ENCODE measurements at places on chromosomes 16 and 17.

DNA sequence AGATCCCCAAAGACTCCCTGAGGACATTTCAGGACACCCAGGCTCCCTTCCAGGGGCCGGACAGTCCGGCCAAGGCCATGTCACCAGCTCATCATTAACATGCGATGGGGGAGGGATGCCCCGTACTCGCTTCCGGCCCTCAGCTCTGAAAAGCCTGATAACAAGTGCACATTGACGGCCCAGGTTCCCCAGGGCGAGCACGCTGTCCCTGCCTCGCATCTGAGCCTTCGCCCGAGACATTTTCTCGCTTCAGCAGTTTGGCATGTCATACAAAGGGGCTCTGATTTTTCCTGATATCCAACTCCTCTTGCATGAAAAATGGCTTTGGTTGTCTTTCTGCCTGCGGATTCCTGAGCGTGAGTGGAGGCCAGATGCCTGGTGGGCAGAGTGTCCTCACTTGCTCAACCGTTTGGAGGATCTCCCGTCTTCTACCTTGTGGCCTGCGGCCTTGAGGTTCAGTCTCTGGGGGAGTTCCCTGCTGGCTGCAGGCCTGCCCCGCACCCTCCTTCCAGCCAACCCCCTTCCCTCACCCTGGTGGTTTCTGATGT, 14.1 kb downstream of the CACNG4 start:
- no peak for DNase-seq

DNA sequence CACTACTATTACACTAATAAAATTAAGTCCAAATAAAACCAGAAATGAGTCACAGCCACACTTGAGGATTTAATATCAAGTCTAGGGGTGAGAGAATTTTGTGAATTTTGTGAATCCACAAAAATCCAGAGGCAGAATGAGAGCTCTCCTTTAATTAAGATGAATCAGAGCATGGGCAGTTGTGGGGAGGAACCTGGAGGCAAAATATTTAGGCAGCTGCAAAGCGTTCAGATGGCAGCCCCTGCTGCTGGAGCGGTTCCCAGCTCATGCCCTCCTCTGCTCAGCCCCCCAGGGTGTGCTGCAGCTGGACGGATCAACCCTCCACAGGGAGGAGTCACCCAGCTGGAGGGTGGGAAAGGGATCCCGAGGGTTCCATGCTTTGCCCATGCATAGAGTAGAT, 43.4 kb upstream of the IRX6 start:
- no peak for DNase-seq

GRCh38 chr16:78763821-78764440, 664.5 kb downstream of the WWOX start:
- no peak for DNase-seq

DNA sequence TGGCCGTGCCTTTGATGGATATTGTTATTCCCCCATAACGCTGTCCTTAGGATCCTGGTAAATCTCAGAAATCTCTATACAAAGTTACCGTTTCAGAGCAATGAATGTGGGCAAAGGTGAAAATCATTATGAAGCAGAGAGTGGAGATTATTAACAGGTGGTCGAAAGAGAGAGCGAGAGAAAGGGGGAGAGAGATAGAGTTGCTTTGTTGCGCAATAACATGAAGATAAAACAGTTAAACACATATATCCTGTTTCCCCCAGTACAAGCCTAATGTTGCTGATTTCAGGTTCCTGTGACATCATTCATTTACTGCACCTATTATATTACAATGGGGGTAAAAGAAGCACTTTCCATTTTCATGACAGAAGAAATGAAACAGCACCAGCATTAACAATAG, 535.4 kb upstream of the RBFOX1 start:
- no peak for DNase-seq

GRCh38 chr17:56824503-56824902, 9.2 kb downstream of the C17orf67 start:
- DNase-seq = no peak

DNA sequence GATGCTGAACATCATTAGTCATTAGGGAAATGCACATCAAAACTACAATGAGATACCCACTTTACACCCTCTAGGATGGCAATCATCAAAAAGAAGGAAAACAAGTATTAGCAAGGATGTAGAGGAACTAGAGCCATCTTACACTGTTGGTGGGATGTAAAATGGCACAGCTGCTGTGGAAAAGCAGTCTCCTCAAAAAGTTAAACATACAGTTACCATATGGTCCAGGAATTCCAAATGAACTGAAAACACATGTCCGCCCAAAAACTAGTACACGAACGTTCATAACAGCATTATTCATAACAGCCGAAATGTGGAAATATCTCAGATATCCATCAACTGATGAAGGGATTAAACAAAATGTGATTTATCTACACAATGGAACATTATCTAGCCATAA, 7.0 kb downstream of the FBF1 start:
- DNase-seq = no peak

DNA sequence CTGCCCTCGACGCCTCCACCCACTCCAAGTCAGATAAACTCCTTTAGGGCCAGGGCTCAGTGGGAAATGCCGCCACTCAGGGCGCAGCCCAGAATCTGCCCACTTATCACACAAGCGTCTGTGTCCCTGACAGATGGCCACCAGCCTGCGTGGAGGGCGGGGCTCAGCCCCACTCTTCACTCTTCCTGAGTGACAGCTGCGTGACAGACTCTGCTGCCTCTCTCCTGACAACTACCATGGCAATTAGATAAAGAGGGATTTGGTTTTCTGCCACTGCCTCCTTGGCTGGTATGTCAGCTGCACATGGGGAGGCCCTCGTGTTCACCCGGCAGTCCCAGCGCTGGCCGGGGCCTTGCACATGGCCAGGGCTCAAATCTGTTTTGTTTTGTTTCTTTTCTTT, 96.2 kb downstream of the RTN4RL1 start:
- no peak for DNase-seq

DNA sequence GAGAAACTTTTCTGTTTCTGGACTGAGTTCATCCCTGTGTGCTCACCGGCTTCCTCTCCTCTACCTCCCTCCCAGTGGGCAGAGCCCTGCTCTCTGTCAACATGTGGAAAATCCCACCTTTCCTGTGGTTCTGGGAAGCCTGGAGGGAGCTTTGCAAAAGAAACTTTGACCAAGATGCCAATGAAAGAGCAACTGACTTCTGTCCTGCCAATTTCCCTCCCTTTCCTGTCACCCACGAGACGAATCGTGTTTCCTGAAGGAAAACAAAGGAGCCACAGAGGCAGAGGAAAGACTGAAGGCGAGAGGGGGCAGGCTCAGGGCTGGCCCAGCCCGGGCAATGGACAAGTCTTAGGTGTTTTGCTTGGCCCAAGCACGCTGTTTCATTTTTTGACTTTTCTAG, 82.8 kb downstream of the PLCG2 start:
- DNase-seq = no peak

DNA sequence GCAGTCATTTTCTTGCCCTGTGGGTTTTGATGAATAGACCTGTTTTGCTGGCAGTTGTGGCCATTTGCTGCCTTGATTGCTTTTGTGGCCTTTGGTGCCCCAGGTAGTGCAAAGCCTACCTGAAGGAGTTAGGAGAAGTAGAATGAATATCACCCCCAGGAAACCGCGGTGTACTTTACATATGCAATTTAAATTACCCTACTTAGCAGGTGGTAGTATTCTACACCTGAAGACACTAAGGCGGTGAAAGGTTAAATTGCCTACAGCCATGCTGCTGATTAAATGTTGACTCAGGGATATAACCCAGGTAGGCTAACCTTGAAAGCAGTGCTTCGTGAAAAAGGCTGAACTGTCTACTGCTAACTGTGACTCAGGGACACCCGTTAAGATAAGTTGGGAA, 27.2 kb upstream of the WWOX start:
- no peak for DNase-seq

GRCh38 chr16:11494029-11494428, 92.7 kb downstream of the LITAF start:
- no peak for DNase-seq

GRCh38 chr16:15610369-15610871, 32.5 kb downstream of the MARF1 start:
- DNase-seq = no peak

- DNase-seq = no peak
Measured at GRCh38 chr16:16100631-16101030, 122.7 kb downstream of the ABCC6 start.

DNA sequence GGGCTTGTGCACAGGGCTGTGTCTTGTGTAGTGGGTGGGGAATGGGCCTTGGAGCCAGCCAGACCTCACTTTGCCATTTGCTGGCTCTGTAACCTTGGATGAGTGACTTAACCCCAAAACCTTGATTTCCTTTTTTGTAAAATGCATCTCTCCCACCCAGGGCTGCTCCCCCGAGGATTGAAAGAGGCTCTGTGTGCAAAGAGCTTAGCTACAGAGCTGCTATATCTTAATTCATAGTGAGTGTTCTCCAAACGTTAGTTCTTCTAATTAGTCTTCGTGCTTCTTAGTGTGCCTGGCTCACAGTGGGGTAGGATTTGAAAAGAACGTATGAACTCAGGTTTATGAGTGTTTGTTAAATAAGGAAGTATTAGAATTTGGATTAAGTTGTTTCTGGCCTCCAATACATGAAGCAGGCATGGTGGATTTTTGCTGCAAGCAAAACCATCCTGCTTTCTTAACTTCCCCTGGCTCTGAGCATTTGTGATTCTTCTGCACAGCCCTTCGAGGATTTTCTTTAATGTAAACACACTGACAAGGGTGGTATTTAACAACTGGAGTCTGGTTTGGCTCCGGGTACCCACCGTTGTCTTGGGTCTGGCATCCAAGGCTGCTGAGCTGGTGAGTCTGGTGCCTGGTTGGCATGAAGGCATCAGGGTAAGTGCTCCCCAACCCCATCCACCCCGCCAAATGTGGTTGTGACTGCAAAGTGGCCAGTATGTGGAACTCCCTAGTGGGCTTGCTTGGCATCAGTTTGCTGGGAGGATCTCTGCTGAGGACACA, 29.7 kb downstream of the KSR1 start:
- DNase-seq = no peak

- no peak for DNase-seq
Measured at GRCh38 chr16:1626327-1626726, 14.2 kb downstream of the CRAMP1 start.

DNA sequence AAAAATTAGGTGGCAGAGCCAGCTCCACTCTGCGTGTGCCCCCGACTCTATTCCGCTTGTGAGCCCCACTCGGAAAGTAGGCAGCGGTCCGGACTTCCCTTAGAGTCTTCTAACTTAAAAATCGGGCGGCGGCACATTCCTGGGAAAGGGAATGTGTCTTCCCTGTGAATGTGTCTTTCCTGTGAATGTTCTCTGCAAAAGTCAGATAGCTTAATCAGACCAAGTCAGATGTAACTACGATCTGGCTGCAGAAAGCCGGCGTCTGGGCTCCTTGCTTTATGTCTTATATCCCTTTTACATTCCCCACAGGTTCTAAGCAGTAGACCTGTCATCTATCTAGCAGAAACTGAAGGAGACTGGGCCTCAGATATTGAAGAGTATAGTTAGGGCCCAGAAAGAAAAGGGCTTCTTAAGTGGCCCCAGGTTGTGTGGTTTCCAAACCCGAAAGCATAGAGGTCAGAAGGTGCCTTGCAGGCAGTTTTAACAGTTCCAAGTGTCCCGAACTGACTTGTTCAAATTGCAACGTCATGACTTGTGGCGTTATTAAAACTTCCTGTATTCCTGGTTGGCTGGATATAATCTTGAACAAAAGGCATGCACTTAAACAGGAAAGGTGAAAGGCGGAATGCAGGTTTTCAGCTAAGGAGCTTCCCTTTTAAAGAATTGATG, 601 bp downstream of the PHKB start:
- peak; percentile 42 for DNase-seq

- DNase-seq = no peak
Measured at GRCh38 chr16:65289022-65289421, 167.2 kb upstream of the CDH11 start.

GRCh38 chr16:59039066-59039720, 305.1 kb upstream of the GOT2 start:
- no peak for DNase-seq

GRCh38 chr17:14594690-14595089, 293.8 kb downstream of the HS3ST3B1 start:
- DNase-seq = no peak

- no peak for DNase-seq
Measured at GRCh38 chr16:29744541-29745101, 1.2 kb downstream of the C16orf54 start.

DNA sequence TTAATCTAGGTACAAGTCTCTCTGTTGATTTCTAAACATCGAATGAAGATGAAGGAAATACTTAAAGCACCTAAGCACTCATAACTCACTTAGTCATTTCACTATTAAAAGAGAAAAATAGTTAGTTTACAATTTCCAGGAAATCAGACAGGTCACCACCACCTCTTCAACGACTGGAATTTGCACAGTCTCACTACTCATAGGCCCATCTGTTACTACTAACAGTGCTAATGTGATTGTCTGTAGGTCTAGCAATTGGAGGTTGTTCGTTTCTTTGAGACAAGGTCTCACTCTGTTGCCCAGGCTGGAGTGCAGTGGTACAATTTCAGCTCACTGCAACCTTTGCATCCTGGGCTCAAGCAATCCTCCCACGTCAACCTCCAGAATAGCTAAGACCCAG, 444.6 kb downstream of the MAF start:
- no peak for DNase-seq

- peak; percentile 49 for DNase-seq
Measured at GRCh38 chr16:51337662-51338061, 186.6 kb upstream of the SALL1 start.

- DNase-seq = no peak
Measured at GRCh38 chr17:70552982-70553334, 383.6 kb downstream of the KCNJ2 start.

DNA sequence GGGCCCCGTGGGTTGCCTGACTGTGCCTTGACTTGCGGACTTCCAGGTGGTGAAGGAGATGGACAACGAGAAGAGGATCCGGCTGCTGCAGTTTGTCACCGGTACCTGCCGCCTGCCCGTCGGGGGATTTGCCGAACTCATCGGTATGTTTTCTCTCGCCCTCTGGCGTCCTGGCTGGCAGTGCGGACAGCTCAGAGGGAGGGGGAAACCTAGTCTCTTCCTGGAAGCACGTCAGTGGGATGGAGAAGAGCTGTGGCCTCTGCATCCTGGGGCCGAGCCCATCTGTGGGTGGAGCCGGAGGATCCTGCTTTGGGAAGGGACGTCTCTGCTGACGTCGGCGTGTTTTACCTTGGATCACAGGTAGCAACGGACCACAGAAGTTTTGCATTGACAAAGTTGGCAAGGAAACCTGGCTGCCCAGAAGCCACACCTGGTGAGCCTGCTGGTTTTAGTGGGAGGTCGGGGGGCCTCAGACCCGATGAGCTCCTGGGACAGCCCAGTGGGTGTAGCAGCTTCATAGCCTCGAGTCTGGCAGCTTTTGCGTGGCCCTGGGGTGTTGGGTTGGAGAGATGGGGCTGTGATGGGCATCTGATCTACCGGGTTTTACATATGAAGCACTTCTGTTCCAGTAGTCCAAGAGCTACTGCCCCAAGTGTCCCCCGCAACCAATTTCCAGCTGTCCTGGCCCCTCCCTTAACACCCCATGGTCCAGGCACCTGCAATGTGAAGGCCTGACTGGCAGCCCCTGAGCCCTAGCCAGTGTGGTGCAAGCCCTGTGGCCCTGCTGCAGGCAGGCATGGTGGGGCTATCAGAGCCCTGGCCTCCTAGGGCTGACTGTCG, 11.9 kb upstream of the CLEC18A start:
- no peak for DNase-seq

- DNase-seq = no peak
Measured at GRCh38 chr16:13083681-13084080, 182.3 kb downstream of the SHISA9 start.

GRCh38 chr16:11916524-11917285, 949 bp upstream of the GSPT1 start:
- peak; percentile 94 for DNase-seq
